ENCODE measurements at places on chromosomes 6 and 20. TPM values are rescaled to one million over a fixed set of nuclear protein-coding genes. Genes with fewer than 3 reads are reported as not detected.
A peak's percentile ranks its signal among the peaks of the same experiment; 100 is the strongest.

DNA sequence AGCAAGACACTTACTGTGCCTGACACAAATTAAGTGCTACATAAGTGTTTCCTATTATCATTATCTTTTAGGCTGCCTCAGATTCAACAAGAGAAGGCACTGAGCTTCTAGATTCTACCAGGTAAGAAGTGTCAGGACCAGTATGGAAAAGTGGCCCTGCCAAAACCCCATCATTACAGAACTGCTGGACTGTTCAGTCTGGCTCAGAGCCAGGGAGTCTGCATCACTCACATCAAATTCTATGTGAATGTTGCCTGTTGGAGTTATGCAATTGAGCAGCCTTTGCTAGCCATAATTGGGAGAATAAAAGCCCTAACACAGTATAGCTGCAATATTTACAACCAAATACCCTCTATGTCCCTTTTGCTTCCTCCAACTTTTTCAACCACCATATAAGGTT, 70.9 kb downstream of the ATG5 start:
- no peak for DNase-seq

DNA sequence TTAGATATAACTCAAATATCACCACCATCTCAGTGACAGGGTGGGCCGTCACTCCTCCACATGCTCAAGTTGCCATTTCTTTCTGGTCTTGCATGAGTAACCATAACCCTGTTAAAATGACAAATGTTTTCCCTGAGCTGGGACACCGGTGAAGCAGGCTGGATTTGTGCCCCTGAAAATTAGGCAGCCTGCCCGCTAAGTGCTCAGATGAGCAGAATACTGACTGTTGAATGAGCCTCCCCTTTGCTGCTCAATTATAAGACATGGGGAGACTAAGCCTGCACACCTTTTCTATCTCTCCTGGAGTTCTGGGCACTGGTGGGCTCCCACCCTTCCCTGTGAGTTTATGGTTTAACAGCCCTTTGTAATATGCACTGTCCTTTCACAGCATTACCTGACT, 161.8 kb downstream of the SLC24A3 start:
- DNase-seq: no peak

DNA sequence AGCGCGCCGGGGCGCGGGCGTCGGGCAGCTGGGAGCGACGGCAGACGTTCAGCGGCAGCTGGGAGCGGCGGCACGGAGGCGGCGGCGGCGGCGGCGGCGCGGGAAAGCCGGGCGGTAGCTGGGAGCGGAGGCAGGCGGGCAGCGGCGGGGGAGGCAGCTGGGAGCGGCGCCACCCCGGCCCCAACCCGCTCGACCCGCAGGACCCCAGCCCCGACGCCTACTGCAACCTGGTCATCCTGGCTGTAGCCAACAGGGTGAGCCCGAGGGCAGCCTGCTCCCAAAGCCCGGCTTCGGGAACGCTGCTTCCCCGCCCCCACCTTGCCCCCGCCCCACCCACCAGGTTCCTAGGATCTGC, 8.9 kb downstream of the CCM2L start:
- no peak for DNase-seq

DNA sequence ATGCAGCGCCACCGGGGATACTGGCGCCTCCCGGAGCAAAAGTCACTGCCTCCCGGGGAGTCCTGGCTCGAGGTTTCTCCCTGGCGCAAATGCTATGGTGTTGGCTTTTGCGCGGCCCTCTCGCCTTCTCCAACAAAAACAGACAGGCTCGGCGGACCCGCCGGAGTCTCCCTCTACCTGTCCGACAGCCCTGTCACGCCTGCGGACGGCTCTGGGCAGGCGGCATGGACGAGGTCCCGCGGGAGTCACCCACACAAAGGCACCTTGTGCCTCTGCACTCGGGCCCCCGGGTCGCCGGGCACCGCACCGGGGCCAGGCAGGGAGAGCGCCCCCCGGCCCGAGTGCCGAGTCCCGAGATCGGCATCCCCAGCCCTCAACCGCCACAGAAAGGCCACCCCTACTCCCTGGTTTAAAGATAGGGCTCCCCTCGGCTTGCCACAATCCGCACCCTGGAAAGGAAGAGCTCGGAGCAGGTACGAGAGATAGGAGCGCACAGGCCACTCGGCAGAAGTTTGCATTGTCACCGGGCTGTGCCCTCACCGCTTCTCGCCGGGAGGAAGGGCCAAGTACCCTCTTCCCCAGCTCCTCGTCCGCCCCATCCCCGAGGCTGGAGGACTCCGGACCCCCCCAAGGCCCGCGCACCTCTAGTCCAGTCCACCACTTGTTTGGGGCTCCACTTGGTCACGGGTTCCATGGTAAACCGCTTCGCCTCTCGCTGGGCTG, 903 bp downstream of the CNKSR3 start:
- no peak for DNase-seq

DNA sequence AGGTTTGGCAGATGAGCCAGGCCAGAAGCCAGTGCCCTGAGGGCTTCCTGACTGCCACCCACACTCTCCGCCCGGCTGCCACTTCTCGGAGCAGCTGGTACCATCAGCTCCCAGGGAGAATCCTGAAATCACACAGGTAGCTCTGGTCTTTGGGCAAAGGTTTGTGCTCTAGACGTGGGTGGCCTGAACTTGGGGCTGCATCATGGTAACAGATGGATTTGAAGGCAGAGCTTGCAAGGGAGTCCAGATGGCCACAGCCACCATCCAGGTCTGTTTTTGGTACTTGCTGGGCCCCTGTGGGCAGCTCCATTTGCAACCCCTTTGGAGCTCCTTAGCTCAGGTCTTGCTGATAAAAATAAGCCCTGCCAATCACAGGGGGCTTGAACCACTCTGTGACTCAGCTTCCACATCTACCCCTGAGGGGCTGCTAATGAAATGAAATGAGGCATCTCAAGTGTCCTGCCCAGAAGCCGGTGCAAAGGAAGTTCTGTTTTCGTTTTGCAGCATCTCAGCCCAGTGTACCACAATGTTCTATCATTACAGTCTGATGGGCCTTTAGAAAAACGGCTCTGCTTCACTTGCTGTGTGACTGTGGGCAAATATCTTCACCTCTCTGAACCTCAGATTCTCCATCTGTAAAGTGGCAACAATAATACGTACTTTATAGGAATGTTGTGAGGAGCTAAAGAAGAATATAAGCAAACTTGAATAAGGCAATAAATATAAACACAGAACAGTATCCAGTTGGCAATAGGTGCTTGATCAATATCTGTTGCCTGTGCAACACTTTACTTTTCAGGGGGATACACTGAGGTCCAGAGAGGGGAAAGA, 25.1 kb upstream of the CDH22 start:
- DNase-seq: no peak

GRCh38 chr6:150813319-150813992, 52.0 kb upstream of the MTHFD1L start:
- peak; percentile 38 for DNase-seq

- DNase-seq: no peak
Measured at GRCh38 chr20:44011251-44011940, 96.7 kb downstream of the TOX2 start.

DNA sequence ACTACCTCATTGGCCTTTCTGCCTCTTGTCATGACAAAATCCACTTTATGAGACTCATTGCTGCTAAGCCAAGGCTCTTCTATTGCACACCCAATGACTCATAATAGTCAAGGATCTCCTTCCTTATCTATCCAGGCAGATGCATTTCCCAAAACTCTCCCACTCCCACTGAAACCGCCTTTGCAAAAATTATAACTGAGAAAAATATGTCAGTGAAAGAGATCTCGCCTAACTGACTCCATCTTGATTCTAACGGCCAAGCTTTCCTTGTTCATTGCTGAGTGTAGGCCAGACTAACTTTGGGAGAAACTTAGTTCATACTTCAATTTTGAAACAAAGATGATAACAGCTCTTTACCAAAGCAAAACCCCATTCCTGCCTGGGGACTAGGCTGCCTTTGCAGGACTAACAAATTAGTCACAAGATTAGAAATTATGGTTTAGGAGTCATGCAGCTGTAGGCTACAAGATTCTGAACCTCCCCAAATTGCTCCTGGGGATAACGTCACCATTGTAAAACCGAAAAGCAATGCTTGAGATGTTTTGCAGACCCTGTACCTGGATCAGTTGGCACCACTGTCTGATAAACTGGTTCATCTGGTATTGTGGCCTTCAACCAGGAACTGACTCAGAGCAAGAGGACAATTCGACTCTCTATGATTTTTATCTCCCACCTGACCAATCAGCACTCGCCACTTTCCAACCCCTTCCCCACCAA, 47.1 kb downstream of the HAO1 start:
- no peak for DNase-seq

- no peak for DNase-seq
Measured at GRCh38 chr20:59817406-59817805, 116.0 kb downstream of the SYCP2 start.

GRCh38 chr6:31038559-31038958, 28.3 kb downstream of the MUC22 start:
- DNase-seq: no peak

GRCh38 chr6:133809406-133809805, 79.5 kb upstream of the TCF21 start:
- DNase-seq: no peak

- DNase-seq: no peak
Measured at GRCh38 chr6:35552285-35552917, 39.7 kb upstream of the TULP1 start.

DNA sequence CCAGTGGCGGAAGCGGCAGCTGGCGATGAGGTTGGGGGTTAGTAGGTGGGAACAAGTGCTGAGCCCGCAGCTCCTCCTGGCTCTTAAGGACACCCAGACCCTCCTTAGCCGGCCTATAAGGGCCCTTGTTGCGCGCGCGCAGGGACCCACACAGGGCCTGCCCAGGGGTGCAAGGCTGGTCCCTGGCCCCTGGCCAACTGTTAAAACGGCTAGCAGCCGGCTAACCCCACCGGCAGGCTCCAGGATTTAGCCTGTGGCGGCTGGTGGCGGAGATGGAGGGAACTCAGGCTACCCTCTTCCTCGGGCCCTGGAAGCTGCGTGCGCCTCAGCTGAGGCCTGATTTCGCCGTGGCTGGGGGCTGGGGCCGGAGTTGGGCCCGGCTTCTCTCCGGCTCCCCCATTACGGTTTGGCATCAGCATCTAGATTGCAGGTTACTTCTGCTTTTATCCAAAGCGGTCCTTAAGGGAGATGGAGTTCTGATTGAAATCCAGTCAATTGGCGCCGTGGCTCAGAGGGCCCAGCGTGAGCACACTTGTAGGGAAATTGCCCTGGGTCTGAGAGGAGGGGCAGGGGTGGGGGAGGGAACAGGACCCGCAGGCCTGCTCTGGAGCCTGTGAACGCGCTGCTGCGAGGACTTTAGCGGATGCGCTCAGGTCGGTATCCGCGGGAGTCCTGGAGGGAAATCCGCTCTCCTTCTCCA, 36.9 kb upstream of the CCDC167 start:
- DNase-seq: no peak

DNA sequence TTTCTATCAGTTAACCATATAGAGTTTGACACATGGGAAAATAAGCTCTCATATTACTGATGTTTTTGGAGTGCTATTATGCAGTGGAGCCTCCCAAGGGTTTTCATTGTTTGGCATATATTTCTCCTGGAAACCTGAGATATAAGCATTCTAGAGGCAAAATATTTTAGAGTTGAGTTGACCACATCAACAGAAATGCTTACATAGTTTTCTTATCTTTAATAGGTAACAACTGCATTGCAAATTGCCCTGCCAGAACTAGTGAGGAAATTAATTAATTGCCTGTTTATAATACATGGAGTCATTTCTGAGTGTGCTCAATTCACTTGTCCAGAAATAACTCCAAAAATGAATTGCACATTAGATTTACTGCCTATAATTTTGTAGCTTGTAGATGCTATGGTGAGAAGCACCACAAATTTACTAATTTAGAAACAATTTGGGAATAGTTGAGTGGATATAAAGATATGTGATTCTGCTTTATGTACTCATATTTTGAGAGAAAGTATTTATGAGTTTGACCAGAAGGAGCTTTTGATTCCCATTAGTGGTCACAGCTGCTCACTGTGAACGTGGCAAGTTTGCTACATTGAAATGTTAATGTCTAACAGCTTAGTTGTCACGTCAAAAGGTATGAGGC, 288.7 kb downstream of the CD109 start:
- DNase-seq: no peak

- DNase-seq: no peak
Measured at GRCh38 chr6:20417819-20418218, 16.1 kb downstream of the E2F3 start.

- peak; percentile 80 for DNase-seq
Measured at GRCh38 chr6:133705066-133705465, 183.8 kb upstream of the TCF21 start.

DNA sequence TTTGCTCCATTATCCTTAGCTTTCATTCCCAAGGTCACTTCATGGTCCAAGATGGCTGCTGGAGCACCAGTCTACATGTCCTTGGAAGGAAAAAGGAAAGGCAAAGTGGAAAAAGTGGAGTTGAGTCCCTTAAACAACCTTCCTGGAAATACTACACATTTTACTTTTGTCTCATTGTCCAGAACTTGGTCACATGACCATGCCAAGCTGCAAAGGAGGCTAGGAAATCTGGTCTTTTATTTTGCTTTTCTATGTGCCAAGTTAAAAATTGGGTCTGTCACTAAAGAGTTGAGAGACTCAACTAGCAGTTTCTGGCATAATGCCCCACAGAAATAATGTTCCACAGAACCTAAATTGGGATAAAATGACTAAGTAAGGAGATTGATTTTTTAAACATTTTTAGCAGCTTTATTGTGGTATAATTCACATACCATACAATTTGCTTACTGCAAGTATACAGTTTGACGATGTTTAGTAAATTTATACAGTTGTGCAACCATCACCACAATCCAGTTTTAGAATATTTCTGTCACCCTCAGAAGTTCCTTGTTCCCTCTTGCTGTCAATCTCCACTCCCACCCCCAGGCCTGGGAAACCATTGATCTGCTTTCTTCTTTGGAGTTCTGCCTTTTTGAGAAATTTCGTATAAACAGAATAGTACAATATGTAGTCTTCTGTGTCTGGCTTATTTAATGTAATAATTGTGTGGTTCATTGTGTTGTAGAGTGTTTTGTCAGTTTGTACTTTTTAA, 5.6 kb upstream of the CHD6 start:
- no peak for DNase-seq

The FUCA2 gene
- 29.1 TPM for polyA plus RNA-seq

The GSTA1 gene
- not detected for polyA plus RNA-seq

The FGD2 gene
- polyA plus RNA-seq: 2.7 TPM

The BPIFB1 gene
- polyA plus RNA-seq: 0.14 TPM

The PKIB gene
- polyA plus RNA-seq: 1.1 TPM

The STMN3 gene
- 45.5 TPM for polyA plus RNA-seq

The PAX1 gene
- polyA plus RNA-seq: not detected

The FRMD1 gene
- polyA plus RNA-seq: 7.7 TPM

The C6orf163 gene
- polyA plus RNA-seq: 0.94 TPM

The EPPIN gene
- not detected for polyA plus RNA-seq

Data from muscle of arm (tissue), 14 donors.